ENCODE measurements at places on chromosomes 13 and 19.

DNA sequence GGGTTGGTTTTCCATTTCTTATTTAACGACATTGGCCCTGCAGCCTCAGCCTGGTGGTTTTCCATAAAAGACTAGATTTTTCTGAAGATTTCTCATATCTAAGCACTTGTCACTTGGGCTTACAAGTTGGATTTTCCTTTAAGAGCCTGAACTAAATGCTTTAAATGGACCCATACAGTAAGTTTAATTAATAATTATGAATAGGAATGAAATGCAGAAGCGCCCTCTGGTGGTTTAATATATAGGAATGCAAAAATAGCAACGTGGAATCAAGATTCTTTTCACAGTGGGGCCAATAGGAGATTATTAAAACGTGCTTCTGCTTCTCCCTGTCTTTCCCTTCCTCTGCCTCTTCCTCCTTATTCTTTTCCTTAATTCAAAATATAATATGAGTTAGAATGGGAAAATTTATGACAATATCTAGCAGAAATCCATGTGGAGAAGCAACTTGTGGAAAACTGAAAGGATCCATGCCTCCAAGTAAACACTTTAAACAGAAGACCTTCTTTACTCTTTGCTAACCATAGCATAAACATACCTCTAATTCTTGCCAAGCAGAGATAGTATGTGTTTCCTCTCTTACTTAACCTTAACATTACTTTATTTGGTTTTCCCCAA lies 324.0 kb downstream of the GPC5 start:
- no peak for DNase-seq

- DNase-seq: no peak
Observed at GRCh38 chr13:32951580-32951979, 64.6 kb upstream of the KL start.

GRCh38 chr19:4327252-4327876 lies 11.3 kb downstream of the STAP2 start:
- peak; percentile 87 for DNase-seq

- DNase-seq: no peak
Observed at GRCh38 chr19:5358173-5358800, 17.7 kb upstream of the PTPRS start.

- DNase-seq: no peak
Observed at GRCh38 chr13:108018371-108018870, 196.9 kb downstream of the LIG4 start.

DNA sequence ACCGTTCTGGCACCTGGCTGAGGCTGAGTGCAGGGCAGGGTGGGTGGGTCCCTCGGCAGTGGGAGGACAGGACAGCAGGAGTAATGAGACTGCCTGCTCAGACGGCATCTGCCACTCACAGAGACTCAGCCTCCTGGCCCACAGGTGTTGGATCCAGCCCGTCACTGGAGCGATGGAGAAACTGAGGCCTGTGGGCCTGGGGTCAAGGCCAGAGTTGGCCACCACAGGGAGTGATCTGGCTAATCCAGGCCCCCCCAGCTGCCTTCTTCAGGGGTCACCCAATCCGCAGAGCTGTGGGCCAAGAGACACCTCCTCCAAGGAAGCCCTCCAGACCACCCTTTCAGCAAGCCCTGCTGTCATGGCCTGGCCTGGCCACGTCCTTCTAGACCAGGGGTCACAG lies 103.7 kb upstream of the VSTM2B start:
- no peak for DNase-seq

DNA sequence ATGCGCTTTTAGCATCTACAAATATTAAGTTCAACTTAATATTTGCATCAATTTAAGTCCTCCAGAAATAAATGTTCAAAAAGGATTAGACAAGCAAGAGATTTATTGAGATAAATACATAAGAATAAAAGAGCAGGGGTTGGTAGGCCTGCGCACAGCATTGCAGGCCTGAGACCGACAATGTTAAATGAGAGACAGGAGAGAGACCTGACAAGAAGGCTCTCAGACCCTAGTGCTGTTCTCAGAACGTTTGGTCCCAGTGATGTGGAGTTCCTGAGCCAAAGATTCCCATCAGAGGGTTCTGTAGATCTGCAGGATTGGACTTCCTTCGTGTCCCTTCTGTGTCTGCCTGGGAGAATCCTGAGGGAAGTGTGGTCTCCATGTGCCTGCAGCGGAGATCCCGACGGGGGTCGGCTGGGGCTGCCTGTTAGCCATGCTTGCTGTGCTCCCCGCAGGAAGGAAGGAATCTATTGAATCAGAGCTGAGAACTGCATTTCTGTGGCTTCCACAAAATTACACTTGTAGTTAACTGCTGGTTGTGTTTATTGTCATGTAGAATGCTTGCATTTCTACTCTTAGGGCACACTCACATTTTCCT lies 369.9 kb upstream of the SLC10A2 start:
- DNase-seq: no peak

DNA sequence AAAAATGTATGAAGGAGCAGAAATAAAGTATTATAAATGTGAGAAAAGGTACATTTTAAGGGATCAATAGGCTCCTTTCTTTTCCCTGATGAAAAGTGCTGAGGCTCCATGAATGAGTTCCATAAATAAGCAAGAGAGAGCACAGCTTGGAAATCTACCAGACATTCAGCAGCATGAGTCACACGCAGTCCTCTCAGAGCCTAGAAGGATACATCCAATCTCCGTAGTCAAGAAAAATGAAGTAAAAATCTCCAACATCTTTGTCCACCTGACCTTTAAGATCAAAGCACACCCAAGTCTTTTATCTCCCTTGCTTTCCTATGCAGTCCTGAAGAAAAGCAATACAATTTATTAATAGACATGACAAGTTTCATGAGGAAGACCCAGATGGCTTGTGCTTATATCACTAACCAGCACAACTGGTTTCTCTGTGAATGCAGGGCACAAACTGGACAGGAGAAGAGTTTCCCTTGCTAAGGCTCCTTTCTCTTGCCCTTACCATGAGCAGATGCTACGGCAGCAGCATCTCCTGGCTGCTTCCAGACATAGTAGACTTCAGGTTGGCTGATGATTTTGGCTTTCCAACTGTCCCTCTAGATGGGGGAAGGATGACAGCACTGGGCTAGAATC lies 730.8 kb downstream of the EFNB2 start:
- peak; percentile 59 for DNase-seq

- no peak for DNase-seq
Observed at GRCh38 chr19:45324349-45324907, 1.8 kb upstream of the CKM start.

DNA sequence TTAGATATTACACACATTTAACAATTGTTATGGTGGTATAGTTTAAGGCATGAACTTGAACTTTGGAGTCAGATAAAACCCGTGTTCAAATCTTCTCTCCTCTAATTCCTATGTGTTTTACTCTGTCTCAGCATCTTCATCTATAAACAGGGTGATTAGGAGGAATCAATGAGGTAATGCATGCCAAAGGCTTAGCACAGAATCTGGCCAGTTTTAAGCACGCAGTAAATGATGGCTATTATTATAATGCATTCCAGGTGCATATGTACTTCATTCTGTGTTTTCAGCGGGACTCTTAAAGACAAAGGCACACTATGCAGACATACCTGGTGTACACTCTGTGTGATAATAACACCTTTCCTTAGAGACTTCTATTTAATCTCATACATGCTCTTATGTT lies 88.0 kb upstream of the FRY start:
- DNase-seq: no peak
